ENCODE measurements at places on chromosomes 4 and X.

DNA sequence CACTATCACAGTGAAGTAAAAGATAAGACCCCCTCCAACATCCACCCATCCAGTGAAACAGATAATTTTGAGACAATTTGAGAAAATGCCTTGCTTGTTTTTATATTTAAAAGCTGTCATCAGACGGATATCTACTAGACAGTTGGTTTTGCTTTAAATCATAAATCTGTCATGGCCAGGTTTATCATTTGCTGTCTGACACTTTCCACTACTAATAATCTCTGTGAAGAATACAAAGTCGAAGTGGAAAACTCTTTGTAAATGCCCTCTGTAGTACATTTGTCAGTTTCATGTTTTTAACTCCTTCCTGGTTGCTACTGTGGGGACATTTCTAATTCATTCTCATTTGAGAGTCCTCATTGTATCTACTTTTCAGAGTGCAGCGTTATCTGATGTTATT is 1606.2 kb upstream of the PCDH7 start:
- no peak for DNase-seq

DNA sequence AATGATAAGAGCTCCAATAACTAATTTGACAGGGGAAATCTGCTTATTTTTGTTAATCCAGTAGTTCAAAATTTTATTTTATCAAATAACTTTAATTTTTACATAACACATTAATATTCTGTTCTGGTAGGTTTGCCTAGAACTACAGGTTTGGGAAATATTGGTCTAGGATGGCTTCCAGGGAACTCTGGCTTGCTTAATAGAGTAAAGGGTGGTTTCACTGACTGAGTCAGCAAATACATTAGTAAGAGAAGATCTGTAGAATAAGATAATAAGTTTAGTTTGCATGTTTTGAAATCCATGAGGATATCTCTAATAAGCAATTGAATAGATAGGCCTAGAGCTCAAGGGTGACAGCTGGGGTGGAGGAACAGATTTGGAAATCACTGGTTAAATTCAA is 500.7 kb downstream of the ZNF674 start:
- DNase-seq: no peak

- DNase-seq: no peak
These were observed 55.0 kb downstream of the BEX3 start for GRCh38 chrX:103431316-103431715.

DNA sequence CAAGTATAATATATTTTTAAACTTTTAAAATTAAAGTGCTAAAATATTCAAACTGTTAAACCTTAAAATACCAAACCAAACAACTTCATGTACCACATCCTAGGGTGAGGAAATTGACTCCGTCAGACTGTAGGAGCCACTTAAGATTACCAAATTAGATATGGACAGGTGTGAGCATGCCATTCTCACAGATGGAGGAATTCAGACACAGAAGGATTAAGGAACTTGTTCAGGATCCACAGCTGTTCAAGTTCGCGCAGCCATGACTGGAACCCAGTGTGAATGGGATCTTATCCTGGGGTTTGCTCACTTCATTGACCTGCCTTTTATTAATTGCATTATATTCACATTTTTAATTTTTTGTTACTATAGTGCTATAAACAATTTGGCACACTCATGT is 224.9 kb upstream of the PCDH7 start:
- no peak for DNase-seq

GRCh38 chrX:70026851-70027200 is 22.9 kb downstream of the AWAT2 start:
- DNase-seq: no peak

GRCh38 chrX:10486373-10486772 is 134.0 kb downstream of the MID1 start:
- DNase-seq: no peak

DNA sequence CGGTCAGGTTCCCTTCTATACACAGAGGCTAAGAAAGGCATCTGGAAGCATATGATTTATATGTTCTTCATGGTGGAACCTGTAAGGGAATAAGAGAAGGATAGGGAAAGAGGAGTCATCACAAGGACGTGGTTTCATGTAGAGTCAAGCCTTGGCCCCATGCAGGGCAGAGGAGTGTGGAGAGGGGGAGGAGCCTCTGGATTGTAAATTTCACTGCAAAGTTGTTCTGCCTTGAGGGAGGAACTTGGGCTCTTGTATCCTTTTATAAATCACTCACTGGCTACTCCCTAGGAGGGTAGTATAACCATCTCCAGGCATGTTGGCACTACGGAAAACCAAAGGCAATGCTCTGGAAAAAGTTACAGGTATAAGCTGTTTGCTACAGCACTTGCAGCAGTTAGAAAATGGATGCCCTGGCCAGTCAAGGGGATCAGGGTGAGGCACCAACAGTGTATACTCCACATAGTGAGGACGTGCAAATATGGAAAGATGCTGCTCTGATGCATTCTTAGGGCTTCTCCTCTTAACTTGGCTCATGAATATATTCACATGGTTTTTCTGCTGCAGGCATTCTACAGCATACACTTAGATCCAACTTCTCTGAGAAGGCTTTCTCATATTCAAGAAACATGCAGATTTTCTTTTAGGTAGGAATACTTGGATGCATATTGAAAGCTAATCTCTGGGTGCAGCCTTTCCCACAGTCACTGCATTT is 60.3 kb upstream of the ZNF81 start:
- DNase-seq: no peak

GRCh38 chrX:2533424-2533823 is 32.6 kb upstream of the DHRSX start:
- DNase-seq: no peak

- DNase-seq: no peak
These were observed 58.7 kb upstream of the KDR start for GRCh38 chr4:55183926-55184599.

GRCh38 chrX:134484039-134484438 is 24.1 kb downstream of the HPRT1 start:
- DNase-seq: no peak

DNA sequence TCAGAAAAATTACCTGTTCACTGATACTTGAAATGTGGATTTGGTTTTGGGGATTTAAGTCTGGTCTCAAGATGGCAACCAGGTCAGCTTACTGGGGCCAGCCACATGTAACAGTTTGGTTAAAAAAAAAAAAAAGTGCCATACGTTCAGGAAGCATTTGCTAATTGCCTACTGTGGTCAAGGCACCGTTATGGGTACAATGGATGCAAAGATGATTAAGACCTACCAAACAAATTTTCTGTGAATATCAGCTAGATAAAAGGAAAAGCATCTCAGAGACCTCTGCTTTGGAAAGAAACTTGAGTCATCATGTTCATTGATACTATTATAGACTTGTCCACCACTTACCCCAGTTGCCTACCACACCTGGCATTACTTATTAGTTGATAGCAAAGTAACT is 80.9 kb downstream of the FNIP2 start:
- no peak for DNase-seq

GRCh38 chrX:3815896-3816664 is 102.6 kb upstream of the PRKX start:
- peak; percentile 62 for DNase-seq

DNA sequence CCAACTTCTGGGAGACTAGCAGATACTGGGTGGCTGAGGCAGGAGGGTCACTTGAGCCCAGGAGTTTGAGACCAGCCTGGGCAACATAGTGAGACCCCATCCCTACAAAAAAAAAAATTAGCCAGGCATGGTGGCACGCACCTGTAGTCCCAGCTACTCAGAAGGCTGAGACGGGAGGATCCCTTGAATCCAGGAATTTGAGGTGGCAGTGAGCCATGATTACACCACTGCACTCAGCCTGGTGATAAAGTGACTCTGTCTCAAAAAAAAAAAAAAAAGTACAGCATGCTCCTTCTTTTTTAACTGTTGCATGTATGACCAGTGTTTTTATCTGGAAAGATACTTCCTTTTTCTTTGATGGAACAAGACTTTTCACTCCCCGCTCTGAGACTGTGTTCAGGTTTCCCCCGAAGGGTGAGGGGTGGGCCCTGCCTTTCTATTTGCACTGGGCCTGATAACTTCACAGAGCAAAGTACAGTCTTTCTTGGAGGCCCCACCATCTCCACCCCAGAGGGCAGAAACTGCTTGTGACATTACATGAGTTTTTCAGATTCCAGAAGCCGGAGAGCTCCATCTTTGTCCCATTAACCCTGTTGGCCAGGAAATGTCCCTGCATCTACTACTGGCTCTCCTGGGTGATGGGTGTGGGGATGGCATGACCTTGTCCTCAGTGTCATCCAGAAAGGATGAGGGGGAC is 35.2 kb downstream of the NYX start:
- no peak for DNase-seq

DNA sequence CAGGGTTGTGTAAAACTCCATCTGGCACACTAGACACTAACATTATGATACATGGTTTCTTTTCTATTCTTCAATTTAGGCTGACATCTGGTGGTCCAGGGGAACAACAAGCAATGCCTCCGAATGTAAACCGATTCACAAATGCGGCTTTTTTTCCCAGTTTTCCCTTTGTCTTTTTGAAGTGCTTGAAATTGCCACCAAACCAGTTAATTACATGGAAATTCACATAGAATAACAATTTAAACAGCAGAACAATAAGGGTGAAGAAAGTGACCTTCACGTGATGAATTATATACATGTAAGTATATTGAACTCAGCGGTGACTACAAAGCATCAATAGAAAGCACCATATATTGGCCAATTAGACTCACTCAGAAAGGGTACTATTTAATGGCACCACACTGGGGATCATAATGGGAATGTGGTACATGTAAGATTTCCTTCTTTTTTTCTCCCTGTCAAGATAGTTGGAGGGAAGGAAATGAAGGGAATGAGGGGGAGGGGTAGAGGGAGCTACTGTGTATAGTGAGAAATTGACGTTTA is 103.9 kb downstream of the MMRN1 start:
- no peak for DNase-seq

DNA sequence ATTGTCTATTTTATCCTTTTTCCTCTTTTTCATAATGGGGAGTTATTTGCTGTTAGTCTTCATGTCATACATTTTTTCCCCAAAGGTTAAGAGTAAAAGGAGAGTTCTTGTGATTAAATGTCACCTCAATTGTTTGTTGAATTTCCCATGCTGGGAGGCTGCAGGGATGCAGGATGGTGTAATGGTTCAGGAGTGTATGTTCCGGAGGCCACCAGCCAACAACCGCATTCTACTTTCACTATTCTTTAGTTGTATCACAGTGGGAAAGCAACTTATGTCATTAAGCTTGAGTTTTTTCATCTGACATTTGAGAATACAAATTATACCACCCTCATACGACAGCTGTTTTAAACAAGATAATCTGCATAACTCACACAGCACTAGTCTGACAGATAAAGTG is 15.4 kb downstream of the AFP start:
- no peak for DNase-seq

DNA sequence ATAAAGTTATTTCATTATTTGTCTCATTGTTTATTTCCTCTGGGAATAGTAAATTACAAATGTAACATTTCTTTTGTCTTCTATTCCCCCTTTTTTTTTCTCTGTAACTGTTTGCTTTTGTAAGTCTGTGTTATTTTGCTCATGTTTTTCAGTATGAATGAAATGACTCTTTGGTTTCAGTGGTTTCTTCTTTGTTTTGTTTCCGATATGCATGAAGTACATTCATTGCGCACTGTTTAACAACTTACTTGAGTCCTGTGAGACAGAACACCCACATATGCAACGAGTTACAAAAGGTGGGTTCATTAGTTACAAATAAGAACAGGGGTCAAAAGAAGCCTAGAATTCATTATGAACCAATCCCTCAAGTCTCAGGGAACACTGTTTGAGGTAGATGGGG is 175.0 kb upstream of the UGT8 start:
- no peak for DNase-seq

- no peak for DNase-seq
These were observed 15.9 kb downstream of the RTL9 start for GRCh38 chrX:110374559-110374958.

DNA sequence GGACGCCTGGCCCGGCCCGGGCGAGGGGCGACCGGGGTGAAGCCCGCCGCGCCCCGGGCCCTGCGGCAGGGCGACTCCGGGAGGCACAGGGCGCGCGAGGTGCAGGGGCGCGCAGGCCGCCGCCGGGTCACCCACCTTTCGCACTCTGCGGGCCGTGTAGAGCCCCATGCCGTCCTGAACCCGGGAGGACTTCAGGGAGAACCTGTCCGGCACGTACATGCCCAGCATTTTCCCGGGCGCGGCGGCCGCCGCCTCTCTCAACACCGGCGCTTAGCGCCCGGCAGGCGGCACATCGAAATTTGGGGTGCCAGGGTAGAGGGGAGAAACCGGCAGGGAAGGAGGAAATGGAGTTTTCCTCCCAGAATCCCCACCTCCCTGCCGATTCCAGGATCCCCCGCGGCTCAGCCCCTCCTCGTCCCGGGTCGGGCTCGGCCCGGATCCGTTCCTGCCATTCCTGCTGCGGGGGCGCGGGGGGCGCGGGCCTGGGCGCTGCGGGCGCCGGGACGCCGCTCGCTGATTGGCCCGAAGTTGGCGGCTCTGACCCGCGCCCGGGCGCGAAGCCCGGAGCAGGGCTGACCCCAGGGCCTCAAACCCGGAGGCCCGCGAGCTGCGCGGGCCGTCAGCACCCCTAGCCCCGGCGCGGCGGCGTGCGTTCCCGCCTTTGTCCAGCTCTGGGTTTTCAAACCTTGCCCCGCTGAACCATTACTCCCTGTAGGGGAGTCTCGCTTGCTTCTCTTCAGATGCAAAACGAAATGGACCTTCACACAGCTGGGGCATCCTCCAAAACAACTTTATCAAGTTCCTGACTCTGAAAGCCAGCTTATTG is at the start of gene PRDM5:
PRDM5 (minus strand) TSS at position 346 of the 826 bp plus-strand sequence; CDS start at position 228, 118 bp downstream.
- peak; percentile 72 for DNase-seq

DNA sequence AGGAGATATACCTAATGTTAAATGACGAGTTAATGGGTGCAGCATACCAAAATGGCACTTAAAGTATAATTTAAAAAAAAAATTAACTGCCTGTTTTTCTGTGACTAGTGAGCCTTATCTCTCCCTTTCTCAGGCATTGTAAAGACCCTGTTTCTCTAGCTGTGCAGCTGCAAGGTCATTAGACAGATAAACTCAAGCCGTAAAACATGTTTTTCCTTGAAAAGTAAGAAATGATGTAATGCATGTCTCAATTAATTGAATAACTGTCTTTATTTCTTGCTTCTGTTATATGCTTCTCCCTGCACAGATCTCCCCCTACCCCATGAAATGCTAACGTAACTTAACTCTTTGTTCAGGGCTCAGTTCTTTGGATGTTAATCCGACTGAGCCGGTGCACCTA is 10.5 kb downstream of the TBC1D19 start:
- DNase-seq: no peak

DNA sequence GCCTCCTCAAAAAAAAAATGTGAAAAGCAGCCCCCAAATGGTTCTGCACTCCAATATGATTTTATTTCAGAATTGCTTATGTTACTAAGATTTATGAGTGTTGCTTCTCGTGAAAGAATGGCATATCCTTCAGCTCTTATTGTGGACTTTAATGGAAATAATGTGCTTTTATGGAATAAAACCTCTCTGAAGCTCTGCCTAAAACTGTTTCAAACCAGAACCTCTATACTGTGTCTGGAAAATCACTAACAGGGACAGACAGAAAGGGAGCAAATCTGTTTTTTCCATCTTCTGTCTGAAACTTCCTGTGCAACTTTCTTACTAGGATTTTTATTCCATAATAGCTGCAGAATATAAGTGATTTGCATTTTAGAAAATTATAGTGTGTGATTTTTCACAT is 493.1 kb downstream of the ANKRD50 start:
- no peak for DNase-seq

- no peak for DNase-seq
These were observed 43.3 kb upstream of the PPM1K start for GRCh38 chr4:88327665-88328064.
